Mesendoderm (in vitro differentiated cells): ENCODE measurements at places on chromosomes 1 and 21.

DNA sequence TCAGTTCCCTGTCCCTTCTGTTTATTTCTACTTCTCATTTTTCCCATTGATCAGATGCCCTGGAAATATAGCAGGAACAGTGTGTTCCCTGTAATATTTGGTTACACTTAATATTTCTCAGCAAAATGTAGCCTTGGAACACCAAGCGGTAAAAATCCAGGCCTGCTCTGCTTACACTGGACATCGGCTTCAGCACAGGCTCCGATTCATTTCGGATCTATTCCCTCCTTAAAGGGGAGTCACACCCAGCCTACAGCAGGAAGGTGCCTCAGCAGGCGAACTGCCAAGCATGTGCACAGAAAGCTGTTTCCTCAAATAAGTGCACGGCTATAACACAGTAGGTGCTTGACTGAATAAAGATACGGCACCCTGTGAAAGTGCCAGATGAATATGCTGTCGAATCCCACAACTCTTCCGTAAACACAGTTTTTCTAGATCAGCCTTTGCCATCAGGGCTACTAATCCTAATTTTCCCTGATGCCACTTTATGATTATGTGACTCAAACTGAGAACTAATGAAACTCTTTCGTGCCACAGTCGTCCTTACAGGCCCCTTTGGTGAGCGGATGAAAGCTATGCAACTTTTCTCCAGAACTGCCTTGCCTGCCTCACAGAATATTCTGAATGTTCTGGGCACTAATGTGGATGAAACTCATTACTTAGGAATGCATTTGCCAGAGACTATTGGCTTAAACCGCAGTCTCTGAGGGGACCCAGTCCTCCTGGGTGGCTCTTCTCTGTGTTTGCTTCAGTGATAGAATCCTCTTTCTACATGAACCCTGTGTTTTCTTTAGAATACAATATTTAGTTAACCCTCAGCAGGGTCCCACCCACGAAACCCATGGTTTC lies 275.5 kb upstream of the RUNX1 start:
- no peaks in the 10 kb centered on the region for H3K36me3 ChIP-seq
- no peaks in the 10 kb centered on the region for H3K27me3 ChIP-seq
- H3K4me3 ChIP-seq: no peak overlapping the region

GRCh38 chr1:197884173-197884572 lies 18.3 kb upstream of the C1orf53 start:
- no peaks in the 10 kb centered on the region for H3K4me1 ChIP-seq
- H3K27me3 ChIP-seq: no peaks in the 10 kb centered on the region
- H3K27ac ChIP-seq: no peak overlapping the region
- H3K4me3 ChIP-seq: no peak overlapping the region

- H3K4me3 ChIP-seq: no peak overlapping the region
- no peaks in the 10 kb centered on the region for H3K36me3 ChIP-seq
- H3K4me1 ChIP-seq: no peaks in the 10 kb centered on the region
- H3K27ac ChIP-seq: no peak overlapping the region
Measured at GRCh38 chr21:21712748-21713520, 714.7 kb downstream of the NCAM2 start.

DNA sequence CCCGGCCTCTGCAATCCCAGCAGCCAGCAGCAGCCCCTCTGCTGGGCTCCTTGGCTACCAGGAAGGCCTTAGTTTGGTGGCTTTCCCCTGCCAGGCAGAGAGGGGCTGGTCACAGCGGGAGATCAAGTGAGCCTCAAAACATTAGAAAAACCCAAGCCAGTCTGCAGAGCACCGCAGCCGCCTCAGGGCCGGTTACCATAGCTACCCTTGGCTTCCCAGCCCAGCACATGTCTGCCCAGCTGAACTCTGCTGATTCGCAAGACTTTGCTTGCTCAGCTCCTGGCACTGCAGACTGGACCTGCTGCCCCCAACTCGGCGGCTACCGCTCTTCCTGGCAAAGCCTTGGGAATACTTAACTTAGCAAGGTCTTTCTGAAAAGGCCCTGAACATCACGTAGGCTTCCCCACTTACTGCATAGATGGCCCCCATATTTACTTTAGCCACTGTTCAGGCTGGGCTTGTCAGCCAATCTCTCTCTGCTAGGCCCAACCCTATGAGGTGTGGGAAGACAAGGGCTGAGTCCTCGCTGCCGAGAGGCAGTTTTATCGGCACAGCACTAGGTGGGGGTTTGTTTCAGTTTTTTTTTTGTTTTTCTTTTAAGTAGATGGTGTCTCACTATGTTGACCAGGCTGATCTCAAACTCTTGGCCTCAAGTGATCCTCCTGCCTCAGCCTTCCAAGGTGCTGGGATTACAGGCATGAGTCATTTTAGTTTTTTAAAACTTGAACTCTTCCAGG lies 28.6 kb upstream of the PLEKHG5 start:
- H3K36me3 ChIP-seq: peaks cover under 1% of the 10 kb centered on the region
- H3K4me3 ChIP-seq: no peak overlapping the region
- DNase-seq: peak; percentile 94
- H3K27me3 ChIP-seq: no peaks in the 10 kb centered on the region
- no peaks in the 10 kb centered on the region for H3K4me1 ChIP-seq

DNA sequence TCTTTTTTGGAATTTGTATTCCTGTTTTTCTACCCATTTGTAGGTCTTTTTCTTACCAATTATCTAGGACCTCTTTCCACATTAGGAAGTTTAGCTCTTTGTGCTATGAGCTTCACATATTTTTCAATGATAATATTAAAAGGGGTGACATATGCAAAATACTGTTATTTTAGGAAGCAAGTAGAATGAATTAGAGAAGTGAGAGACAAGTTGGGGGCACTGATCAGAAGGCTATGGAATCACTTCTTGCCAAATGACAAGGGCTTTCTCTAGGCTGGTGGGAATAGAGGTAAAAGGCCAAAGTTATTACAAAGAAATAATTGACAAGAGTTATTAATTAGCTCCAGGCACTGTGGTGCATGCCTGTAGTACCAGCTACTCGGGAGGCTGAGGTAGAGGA lies 4.3 kb upstream of the BCAR3 start:
- H3K27ac ChIP-seq: no peak overlapping the region
- no peak overlapping the region for H3K4me3 ChIP-seq
- H3K4me1 ChIP-seq: peaks cover 2% of the 10 kb centered on the region
- DNase-seq: no peak
- H3K27me3 ChIP-seq: no peaks in the 10 kb centered on the region

DNA sequence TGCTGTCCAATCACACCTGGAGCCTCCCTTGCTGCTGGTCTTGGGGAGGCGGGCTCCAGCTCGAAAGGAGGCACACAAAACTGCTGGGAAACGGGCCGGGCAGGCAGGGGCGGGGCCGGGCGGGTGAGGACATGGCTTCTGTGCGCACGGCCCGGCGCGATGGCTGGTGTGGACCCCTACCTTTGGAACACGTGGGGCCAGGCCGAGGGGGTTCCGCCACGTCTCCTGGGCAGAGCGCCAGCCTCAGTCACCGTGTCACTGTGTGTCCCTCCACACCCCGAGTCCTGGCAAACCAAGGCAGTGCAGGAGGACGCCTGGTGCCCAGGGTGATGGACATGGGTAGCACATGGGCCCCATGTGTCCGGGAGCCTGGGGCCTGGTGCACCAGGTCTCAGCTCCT lies 42.0 kb upstream of the ADARB1 start:
- no peaks in the 10 kb centered on the region for H3K36me3 ChIP-seq
- no peaks in the 10 kb centered on the region for H3K27me3 ChIP-seq

- no peak overlapping the region for H3K27ac ChIP-seq
- no peak overlapping the region for H3K4me3 ChIP-seq
- H3K36me3 ChIP-seq: no peaks in the 10 kb centered on the region
- H3K27me3 ChIP-seq: no peaks in the 10 kb centered on the region
Measured at GRCh38 chr1:178086766-178087165, 7.1 kb upstream of the RASAL2 start.
